ENCODE measurements at places on chromosomes 3 and 15. TPM values are rescaled to one million over a fixed set of nuclear protein-coding genes. Genes with fewer than 3 reads are reported as not detected.

Gene SLC6A20
- not detected for total RNA-seq

Gene ITGA11
- 0.27 TPM for total RNA-seq

Gene ZNF662
- not detected for total RNA-seq

Gene FMN1
- 1.1 TPM for total RNA-seq

Gene ARIH1
- 185 TPM for total RNA-seq

Gene HTD2
- 10.3 TPM for total RNA-seq

Gene GOLGA8M
- total RNA-seq = 2.3 TPM

Gene LRRC49
- total RNA-seq = not detected

Data from activated naive CD4-positive, alpha-beta T cell treated with anti-CD3 and anti-CD28 coated beads, Interleukin-2, amount 50 U/mL, for 72 hours (primary cell).